Kidney capillary endothelial cell (primary cell): ENCODE measurements at places on chromosomes 4 and X.

DNA sequence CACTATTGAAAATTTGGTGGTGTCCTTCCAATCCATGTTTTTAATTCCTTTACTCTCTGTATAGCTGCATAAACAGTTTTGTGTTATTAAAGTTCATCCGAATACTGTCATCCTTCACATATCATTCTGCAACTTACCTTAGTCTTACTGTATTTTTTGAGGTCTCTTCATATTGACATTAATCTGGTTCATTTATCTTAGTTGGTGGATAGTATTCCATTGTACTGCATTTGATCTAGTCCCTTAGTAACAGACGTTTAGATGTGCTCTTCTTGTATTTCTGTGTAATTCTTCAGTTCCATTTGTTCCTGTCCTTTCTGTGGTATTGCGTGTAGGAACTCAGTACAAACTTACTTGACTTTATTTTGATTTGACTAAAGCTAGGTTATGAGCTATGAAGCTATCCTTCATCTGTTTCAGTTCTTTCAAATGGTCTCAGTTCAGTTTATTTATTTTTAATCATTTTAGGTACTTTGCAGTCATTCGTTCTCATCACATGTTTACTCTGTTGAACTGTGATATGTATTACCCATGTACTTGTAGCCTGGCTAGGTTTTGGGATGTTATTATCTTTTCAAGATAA, 41.3 kb downstream of the RAPGEF2 start:
- DNase-seq = no peak

GRCh38 chrX:137233478-137233877, 199.7 kb upstream of the GPR101 start:
- DNase-seq = no peak

DNA sequence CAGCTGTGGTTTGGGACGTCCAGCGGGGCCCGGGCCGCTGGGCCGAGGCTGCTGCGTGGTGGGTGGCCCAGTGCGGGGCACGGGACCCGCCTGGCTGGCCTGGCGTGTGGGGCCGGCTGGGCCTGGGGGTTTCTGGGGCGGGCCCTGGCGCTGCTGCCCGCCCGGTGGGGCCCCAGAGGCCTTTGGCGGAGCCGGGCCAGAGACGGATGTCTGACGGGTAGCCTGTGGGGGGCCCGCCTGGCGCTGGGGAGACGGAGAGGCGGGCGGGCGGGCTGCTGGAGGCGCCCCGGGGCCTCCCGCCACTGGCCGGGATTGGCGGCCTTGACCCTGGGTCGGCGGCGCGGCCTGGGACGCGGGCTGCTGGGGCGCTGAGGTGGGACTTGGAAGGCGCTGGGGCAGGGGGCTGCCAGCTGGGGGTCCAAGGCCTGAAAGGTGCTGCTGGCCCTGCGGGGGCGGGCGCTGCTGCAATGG, 8.1 kb upstream of the TIMP1 start:
- no peak for DNase-seq

- DNase-seq = no peak
Observed at GRCh38 chr4:5435823-5436222, 272.5 kb downstream of the EVC2 start.

DNA sequence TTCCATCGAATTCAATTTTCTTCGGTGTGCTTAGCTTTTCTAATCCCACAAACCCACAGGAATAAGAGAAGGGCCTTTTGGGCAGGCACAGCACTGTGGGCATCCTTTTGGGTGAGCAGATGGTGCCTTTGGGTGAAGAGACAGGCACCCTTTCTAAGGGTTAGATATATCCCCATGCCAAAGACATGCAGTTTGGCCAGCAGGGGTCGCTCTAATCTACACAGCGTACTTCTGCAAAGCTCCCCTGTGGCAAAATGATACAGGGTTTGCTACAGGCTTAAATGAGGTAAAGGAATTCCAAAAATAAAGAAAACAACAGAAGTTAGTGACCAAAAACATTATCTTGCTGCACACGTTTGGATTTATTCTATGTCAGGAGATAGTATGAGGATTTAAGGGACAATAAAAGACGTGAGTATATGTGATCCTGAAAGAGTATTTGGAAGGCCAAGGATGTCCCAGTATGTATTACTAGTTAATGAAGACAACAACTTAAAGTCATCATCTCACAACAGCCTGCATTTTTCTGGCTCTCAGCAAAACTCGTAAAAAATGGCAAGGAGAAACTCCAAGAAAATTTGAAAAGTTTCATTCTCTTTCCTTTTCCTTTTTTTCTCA, 49.5 kb downstream of the PHEX start:
- DNase-seq = peak; percentile 52
